Effector CD4-positive, alpha-beta T cell (primary cell): ENCODE measurements at places on chromosomes 7 and 10.

DNA sequence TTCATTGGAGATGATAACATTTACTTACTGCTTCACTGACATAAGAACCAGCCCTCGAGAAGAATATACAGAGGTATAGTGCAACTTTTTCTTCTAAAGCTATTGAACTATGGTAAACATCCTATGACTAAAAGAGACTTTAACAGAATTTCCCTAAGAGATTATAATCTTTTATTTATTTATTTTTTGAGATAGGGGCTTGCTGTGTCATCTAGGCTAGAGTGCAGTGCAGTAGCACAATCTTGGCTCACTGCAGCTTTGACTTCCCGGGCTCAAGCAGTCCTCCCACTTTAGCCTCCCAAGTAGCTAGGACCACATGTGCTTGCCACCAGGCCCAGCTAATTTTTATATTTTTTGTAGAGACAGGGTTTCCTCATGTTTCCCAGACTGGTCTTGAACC, 258.5 kb upstream of the FERD3L start:
- DNase-seq: no peak

DNA sequence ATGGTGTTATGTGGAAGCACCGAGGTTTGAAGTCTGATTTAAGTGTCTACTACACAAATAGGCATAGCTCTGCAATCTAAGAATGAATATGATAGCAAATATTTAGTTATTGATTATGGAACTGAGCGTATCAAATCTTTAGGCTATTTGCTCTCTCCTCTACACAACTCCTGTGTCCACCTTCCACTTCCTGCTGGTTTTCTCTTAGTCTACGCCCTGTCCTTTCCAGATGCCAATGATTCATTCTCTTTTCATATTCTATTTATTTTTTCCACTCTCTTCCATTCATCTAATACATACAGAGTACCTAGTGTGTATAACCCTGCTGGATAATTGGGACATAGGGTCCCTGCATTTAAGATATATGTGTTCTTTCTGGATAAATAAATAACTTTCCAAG, 83.7 kb downstream of the DGKB start:
- no peak for DNase-seq

- DNase-seq: no peak
These were observed 139.0 kb downstream of the LRRN3 start for GRCh38 chr7:111229916-111230315.

DNA sequence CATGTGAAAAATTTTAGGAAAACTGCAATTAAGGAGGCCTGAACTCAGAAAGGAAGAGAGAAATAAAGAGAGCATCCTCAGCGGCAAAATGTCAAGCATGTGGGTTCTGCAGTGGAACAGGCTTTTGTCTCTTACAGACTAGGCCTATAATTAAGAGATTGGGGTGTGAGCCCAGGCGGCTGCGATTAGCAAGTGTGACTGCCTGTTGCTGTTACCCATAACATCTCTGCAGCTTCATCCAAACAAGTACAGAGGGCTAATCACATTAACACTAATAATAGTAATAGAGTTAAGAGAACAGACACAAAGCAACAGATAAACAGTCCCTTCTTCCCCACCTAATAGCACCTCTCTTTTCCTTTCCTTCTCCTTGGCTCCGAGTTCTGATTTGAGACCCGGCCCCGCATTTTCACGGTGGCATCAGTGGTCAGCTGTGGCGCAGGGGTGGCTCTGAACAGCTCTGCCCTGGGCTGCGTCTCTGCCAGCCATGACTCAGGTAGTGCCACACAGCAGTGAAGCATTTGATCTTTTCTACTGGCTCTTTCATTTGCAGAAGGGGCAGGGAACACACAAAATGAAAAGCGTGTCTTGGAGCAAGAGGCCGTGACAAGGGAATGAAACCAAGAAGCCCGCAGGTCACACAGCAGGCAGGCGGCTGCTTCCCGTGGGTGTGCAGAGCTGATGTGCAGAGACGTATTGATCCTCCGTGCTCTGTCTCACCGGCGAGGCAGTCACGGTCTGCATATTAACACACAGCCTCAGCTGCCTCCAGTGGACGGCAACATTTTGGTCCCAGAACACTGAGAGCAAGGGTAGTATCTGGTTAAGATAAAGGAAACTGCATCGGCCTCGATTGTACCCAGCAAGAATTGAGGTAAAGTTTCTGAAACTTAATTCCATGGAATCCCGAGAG, 103.1 kb downstream of the KLF6 start:
- DNase-seq: no peak

DNA sequence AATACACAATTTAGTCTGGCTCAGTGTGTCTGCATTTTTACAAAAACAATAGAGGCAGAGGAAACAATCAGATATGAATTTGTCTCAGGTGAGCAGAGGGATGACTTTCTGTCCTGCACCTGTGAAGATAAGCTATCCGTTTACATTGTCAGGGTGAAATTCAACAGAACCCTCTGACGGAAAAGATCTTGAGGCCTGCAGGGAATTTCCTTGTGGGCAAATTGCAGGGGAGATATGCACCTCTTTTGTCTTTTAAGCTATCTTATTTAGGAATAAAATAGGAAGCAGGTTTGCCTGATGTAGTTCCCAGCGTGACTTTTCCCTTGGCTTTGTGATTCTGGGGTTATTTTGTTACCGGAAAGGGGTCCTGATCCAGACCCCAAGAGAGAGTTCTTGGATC, 325.1 kb downstream of the GALNT17 start:
- no peak for DNase-seq

GRCh38 chr10:98259606-98260315, 8.2 kb downstream of the LOXL4 start:
- no peak for DNase-seq

- no peak for DNase-seq
These were observed 249.9 kb upstream of the SMIM30 start for GRCh38 chr7:113368256-113368655.

DNA sequence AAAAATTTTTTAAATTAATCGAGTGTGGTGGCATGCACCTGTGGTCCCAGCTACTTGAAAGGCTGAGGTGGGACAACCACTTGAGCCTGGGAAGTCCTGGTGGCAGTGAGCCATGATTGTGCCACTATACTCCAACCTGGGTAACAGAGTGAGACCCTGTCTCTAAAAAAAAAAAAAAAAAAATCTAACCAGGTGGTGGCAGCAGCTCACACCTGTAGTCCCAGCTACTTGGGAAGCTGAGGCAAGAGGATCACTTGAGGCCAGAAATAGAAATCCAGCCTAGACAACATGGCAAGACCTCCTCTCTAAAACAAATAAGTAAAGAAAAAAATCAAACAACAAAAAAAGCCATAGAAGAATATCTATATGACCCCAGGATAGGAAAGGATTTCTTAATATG, 3.6 kb upstream of the MYOF start:
- no peak for DNase-seq

- DNase-seq: no peak
These were observed 62.6 kb upstream of the C1GALT1 start for GRCh38 chr7:7119729-7120128.

DNA sequence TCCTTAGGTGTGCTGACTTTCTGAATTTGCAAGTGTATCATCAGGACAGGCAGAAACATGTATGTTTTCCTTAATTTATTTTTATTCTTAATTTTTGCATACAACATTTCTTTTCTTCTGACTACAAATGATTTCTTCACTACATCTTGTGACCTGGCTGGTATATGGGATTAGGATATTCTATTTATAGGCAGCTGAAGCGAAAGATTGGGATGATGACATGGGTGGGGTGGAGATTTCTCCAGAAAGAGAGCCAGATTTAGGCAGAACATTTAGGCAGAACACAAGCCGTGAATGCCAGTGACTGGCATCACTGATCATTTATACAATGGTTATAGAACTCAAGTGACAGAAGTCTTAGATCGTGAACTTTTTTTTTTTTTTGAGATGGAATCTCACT, 256.7 kb downstream of the KLF6 start:
- DNase-seq: no peak

GRCh38 chr7:139016931-139017511, 18.8 kb downstream of the ZC3HAV1L start:
- peak; percentile 37 for DNase-seq

- no peak for DNase-seq
These were observed 169.0 kb upstream of the PRPS1L1 start for GRCh38 chr7:18196638-18197037.

GRCh38 chr10:124943301-124944092, 1.6 kb downstream of the ZRANB1 start:
- no peak for DNase-seq

- DNase-seq: no peak
These were observed 18.6 kb downstream of the BLNK start for GRCh38 chr10:96252730-96253129.

- DNase-seq: peak; percentile 41
These were observed 107.0 kb upstream of the INSIG1 start for GRCh38 chr7:155190688-155191087.

DNA sequence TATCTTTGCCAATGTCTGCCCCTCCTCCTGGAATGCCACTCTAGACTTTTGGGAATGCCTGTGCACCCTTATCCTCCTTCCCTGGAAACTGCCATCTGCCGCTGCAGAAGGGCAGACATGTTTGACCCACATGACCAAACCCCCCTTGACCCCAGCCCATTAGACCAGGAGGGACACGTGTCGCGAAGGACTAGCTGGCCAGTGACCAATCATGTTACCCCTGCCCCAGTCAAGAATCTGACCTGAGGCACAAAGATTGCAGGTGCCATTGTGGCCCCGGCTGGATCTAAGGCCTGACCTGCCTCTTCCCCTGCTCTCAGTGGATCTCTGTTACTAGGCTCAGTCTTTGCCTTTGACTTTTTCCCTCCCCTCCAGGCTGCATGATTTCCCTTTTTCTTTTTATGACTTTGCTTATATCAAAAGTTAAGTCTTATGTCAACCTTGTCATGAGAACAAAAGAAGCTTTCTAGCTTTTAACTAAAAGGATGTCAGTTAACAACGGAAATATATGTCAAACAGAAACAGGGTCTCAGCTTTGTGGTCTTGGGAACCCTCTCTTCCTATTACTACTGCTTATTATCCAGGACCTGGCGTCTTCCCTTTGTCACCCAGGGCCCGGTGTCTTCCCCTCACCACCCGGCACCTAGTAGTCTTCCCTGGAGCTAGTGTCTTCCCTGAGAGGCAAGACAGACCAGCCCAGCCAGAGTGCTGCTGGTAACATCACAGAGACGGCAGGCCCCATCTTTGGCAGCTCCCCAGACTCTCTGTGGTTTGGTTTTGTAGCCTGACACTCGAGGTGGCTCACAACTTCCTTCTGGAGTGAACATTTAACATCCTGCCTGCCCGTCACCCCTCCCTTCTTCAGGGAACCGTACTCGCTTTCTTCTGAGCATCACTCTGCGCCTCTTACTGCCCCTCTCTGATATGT, 24.4 kb upstream of the PPIF start:
- peak; percentile 74 for DNase-seq

DNA sequence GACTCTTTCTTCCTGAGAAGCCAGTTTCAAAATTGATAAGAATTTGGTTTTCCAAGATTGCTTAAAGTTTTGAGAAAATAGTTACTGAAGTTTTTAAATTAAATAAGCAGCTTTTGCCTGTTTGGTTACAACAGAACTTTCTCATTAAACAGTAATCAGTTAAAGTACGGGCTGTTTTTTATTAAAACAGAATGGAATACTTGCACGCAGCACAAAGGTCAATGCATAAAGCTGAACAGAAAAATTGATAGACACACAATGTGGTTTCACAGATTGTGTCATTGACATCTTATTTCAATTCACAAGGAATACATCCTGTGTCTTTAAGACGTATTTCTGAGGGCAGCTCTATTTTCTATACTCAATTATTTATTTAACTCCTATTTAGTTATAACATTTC, 192.2 kb downstream of the PRKG1 start:
- DNase-seq: no peak

- DNase-seq: no peak
These were observed 7.5 kb downstream of the CEP41 start for GRCh38 chr7:130433301-130433700.

DNA sequence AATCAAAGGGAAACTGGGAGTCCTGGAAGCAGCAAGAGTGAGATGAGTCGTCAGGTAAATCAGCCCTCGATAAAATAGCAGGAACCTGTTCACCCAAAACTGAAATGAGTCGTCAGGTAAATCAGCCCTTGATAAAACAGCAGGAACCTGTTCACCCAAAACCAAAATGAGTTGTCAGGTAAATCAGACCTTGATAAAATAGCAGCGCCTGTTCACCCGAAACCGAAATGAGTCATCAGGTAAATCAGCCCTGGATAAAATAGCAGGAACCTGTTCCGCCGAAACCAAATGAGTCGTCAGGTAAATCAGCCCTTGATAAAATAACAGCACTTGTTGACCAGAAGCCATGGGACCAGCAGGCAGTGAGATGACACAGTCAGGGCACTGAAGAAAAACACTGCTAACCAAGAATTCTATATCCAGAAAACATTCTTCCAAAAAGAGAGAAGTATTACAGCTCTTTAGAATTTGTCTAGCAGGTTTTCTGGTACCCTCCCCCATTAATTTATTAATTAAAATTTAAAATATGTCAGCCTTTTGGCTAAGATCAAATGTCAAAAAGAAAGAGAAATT, 3.4 kb upstream of the CYP2E1 start:
- no peak for DNase-seq

DNA sequence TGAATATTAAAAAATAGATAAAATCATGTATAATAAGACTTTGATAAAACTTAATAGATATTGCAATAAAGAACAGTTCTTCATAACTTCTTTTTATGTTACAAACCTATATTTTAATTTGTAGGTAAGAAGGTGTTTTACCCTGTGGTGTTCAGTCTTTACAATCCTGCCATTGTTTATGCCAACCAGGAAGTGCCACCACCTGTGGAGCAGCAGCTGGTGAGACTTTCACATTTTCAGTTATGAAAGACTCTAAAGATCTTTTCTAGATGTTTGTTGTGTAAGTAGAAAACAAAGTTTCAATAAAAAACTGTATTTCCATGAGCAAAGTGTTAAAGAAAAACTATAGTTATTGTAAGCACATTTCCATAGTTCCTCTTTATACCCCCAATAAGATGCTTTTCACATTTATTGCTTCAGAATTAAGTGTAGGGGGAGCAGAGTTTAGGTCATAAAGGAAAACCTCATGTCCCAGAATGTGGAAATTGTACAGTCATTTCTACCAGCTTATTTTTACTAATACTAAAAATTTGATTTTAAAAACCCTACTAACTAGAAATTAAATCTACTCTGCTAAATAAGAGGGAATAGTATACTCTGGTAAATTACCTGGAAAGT, 28.7 kb downstream of the CSGALNACT2 start:
- no peak for DNase-seq

- no peak for DNase-seq
These were observed 700 bp downstream of the NIPSNAP2 start for GRCh38 chr7:55965100-55965470.

DNA sequence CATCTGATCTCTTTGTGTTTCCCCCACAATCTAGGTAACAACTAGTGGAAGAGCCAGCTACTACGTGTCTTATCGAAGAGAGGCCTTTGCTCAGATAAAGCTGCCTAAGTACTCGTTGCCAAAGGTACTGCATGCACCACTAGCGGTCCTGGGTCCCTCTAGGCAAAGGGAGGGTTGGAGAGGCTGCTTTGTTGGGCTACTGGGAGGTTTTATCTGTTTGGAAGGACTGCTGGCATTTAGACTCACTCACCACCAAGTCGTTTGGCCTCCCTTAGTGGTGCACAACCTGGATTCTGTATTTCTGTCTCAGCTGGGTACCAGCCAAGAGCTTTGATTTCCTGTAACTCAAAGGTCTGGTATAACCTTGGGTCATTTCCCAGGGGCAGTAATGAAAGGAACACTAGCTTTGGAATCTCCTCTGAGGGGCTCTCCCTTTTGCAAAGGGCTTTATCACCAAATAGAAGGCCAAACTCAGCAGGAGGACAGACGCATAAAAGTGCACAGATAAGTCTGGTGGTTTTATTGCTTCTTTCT, 498.3 kb downstream of the SORCS3 start:
- no peak for DNase-seq
